CD4-positive, CD25-positive, alpha-beta regulatory T cell (primary cell): ENCODE measurements at places on chromosomes 7 and 10. TPM values are rescaled to one million over a fixed set of nuclear protein-coding genes. Genes with fewer than 3 reads are reported as not detected.
A peak's percentile ranks its signal among the peaks of the same experiment; 100 is the strongest.

DNA sequence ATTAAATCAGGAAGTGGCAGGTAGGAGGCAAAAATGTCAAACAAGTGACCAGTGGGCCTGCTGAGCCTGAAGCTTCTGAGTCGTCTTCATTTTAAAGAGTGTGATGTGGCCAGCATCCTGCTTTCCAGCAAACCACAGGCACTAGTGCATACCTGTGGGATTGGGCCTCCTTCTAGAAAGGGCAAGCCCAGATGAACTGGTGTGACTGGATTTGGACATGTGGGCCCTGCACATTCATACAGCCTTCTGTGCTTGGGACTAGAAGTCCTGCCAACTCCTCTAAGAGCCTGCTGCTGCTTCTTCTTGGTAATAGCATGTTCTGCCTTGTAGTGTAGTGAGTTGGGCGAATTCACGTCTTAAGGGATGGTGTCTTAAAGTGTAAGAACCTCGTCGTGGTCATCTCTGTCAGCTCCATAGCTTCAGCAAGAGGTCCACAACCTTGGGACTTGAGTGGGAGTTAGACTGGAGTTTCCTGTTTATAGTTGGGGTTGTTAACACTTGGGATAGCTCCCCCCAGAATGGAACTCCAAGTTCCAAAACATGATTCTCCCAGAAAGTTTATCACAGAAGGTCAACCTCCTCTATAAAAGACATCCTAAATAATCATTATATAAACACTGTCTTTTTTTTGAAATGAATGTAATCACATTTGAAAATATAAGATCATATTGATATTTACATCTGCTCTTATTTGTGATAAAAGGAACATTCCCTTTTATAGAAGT lies 11.2 kb downstream of the BMPER start:
- no peak for DNase-seq

Gene GPR15LG
- total RNA-seq, result not detected

Gene CALHM2
- 26.1 TPM for total RNA-seq

DNA sequence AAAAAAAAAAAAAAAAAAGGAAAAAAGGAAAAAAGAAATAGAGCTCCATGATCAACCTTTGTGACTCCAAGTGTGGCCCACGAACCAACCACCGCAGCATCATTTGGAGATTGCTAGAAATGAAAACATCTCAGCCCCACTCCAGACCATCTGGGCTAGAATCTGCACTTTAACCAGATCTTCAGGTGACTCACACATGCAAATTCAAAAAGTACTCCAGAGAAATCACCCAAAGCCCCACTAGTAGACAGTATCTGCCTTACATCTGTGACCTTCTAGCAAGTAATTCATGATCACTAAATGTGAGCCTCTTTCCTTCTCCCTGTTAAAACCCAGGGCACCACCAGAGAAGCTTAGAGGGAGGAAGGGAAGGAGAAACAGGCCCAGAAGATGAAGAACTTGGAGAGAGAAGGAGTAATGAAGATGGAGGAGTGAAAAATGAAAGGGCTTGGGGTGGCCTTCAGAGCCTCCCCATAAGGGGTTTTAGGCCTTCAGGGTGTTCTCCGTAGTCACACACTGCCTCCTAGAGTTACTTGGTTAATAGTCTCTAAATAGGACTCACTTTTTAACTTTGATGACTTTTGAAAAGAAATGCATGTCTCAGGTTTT lies 94.0 kb downstream of the SLC37A3 start:
- peak; percentile 13 for DNase-seq

Gene OR9A2
- total RNA-seq, result not detected

- DNase-seq, result peak; percentile 4
Measured at GRCh38 chr10:9010093-9010492, 955.6 kb downstream of the GATA3 start.

DNA sequence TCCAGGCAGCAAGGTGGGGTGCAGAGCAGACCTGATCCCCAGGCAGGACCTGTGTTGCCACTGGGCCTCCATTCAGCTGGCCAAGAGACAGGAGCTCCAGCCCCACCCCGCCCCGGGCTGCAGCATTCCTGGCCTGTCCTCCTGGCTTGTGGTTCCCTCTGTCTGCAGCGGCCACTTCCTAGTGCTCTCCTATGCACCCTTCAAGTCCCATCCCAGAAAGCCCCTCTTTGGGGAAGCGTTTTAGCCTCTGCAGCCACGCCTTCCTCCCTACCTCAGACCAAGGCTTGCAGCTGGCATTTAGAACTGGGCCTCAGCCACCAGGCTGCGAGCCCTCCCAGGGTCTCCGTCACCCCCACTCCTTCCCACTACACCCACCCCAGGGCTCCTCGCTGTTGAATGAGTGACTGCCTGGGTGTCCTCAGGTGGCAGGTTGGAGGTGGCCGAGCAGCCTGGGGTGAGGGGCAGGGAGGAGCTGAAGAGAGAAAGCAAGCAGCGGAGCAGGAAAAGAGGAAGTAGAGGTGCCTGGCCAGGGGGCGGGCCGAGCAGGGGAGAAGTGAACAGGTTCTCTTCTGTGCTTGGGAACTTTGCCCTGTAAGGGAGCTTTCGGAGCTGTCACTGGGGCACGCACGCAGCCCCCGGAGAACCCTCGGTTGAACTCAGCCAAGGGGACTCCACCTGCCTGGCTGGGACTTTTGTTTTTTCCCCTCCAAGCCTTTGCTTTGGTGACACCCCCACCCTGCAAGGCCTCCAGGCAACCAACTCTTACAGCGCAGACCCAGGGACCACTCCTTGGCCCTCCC lies 109.1 kb upstream of the TNRC18 start:
- DNase-seq, result peak; percentile 36

- DNase-seq, result no peak
Measured at GRCh38 chr10:96850825-96851224, 18.7 kb downstream of the LCOR start.

GRCh38 chr10:114519306-114519669 lies 115.0 kb upstream of the AFAP1L2 start:
- no peak for DNase-seq

- DNase-seq, result peak; percentile 65
Measured at GRCh38 chr7:10889266-10889898, 84.3 kb upstream of the PHF14 start.

Gene OPN4
- total RNA-seq, result not detected

GRCh38 chr10:86654411-86655172 lies at the start of gene OPN4:
TSS of gene OPN4 (plus strand) at chr10:86654547. CDS start at chr10:86654784, 237 bp downstream.
- no peak for DNase-seq
